ENCODE measurements at places on chromosomes 3 and 15. TPM values are rescaled to one million over a fixed set of nuclear protein-coding genes. Genes with fewer than 3 reads are reported as not detected.

DNA sequence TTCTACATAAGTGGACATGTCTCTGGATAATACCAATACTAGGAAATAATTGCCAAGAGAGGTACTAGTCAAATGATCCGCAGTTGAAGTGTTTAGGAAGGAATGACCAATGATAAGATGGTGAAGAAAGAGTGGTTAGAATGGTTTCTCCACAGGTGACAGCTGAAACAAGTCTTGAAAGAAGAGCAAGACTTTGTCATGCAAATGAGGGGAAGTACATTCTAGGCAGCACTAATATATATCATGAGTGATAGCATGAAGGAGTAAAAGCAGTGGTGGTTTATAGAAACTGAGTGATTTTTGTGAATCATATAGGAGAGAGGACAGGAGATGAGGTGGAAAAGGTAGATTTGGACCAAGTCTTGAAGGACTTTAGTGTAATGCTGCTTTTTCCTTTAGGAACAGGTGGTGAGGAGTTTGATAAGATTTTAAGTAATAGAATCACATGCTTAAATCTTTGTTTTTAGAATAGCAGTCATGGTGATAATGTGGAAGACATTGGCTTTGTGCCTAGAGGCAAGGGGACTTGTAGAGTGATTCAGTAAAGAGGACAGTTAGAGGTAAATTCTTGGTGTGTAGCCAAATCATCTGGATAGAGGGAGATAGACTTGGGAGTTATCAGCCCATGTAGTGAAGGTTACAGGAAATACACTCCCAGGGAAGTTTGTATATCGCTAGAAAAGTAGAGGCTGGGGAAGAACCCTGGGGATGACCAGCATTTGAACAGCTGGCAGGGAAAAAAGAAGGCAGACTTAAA lies 31.9 kb downstream of the SLMAP start:
- DNase-seq: peak; percentile 44

DNA sequence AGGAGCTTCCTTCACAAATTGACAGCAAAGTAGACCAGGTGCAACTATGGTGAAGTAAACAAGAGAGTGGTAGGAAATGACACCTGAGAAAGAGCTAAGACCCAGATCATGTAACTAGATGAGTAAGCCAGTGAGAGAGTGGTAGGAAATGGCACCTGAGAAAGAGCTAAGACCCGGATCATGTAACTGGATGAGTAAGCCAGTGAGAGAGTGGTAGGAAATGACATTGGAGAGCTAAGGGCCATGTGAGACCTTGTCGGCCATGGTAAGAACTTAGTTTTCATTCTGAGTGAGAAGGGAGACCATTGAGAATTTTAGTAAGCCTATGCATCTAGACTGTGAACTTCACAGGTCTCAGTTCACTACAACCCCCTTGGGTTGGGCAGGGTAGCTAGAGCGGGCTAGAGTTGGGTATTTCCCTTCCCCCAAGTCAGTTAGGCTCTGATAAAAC lies 5.4 kb upstream of the SENP7 start:
- DNase-seq: peak; percentile 32

- DNase-seq: no peak
Measured at GRCh38 chr15:39031596-39031995, 467.0 kb upstream of the RASGRP1 start.

Gene AMIGO3
- 1.0 TPM for total RNA-seq

DNA sequence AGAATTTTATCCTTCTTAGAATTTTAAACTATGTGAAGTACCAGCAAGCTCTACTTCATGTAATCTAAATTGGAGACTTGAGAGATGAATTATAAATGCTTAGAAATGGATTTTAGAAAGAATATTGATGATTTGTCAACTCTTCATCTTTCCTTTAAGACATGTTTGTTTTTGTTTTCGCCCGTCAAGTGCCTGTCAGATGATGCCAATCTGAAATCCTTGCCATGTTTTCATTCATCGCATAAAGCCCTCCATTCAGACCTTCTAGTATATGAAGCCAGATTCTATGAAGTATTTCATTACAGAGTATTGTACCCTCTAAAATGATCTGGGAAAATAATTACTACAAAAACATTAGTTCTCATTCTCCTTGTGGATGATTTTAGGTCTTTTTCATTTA lies 223.2 kb upstream of the SOX2 start:
- DNase-seq: no peak

DNA sequence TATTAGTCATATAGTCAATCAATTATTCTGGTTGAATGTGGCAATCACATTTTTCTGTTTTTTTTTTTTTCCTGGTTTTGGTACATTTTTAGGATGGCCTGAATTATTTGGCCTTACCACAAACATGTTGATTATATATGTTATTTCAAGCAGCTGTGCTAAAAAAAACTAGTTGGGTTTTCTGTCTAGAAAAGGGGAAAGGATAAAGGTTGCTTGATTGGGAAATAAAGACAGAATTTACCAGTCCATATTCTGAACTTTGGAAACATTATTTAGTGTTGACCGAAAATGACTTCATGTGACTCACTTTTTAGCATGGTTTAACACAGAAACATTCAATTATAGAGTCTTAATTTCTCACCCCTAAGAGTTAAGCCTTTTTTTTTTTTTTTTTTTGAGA lies 8.1 kb downstream of the MORF4L1 start:
- DNase-seq: no peak

GRCh38 chr15:25862472-25863110 lies 536 bp downstream of the ATP10A start:
- no peak for DNase-seq

GRCh38 chr15:66729331-66729951 lies 27.4 kb downstream of the SMAD6 start:
- peak; percentile 33 for DNase-seq

Gene CCDC54
- not detected for total RNA-seq

DNA sequence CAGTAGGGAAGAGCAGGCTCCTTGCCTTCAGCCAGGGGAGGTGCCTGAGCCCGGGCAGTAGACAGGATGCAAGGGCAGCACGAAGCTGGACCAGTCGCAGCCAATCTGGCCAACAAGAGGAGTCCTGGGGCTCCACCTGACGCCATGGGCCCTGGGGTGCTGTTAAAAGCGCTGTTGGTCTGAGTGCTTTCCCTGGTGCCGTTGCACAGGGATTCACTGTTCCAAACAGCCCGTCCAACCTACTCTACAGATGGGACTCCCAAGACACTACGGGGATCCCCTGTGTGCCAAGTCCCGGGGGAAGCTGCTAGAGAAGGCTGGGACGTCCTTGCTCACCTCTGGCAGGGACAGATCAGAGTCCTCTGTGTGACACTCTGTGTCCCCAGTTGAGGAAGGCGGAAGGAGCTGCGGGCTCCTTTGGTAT lies 632 bp downstream of the CTSH start:
- DNase-seq: no peak

DNA sequence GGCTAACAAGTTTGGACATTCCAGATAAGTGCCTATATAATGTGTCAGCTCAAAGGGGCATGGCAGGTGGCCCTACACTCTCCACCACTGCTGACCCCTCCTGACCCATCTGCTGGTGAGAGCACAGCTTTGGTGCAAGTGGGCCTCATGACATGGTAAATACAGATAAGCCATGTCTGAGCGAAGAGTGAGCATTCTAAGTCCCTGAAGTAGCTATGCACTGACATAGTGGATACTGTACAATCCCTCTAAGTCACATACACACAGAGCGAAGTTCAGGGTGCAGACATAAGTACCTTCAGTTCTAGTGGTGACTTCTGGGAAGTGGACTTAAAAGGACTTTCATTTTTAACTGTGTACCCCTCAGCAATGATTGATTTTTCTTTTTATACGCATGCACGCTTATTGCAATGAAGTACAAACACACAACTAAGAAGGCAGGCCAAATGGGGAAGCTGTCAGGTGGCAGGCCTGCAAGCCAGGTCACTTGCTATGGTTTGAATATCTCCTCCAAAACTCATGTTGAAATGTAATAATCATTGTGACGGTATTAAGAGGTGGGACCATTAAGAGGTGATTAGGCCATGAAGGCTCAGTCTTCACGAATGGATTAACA lies 41.5 kb downstream of the TBC1D2B start:
- no peak for DNase-seq

- no peak for DNase-seq
Measured at GRCh38 chr3:48441940-48442339, 1.9 kb downstream of the TMA7 start.

GRCh38 chr3:101719604-101720185 lies 4.7 kb upstream of the CEP97 start:
- no peak for DNase-seq

DNA sequence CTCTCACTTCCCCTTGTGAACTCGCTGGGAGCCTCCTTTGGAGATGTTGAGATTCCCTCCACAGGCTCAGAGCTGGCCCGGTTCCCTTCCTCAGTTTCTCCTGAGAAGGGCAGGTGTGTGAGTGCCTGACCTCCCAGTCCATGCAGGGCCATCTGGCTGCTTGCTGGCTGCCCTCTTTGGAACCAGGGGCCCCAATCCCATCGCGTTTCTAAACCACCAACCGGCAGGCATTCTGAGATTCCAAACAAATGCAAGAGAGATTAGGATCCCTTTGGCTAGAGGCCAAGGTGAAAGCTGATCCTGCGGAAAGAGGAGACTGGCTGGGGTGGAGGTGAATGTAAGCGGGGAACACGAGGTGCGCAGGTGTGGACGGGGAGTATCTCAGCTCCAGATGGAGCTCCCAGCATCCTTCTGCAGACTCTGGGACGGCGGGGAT lies 2.9 kb upstream of the PRRT3 start:
- DNase-seq: no peak

Gene AGBL1
- total RNA-seq: not detected

- DNase-seq: no peak
Measured at GRCh38 chr3:4225005-4225471, 78.1 kb upstream of the SETMAR start.

Gene AZI2
- total RNA-seq: 68.7 TPM

DNA sequence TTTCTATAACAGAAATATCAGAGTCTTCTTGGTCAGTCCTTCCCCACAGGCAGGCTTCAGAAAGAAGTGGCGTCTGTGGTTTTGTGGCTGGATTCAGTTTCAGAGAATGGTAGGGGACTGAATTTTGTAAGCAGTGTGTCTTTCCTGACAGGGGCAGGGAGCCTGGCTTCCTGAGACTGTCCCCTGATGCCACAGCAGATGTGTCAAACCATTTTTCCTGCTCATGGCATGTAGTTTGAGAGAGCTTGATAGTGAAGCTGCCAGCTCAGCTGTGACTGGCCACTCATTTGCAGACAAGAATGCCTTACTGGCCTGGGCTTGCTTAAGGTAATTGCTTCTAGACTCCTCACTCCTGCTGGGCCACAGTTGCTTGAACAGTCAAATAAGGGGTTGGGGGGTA lies 26.4 kb downstream of the LARS2 start:
- DNase-seq: no peak

Gene STXBP5L
- total RNA-seq: 0.05 TPM

GRCh38 chr3:69339760-69340159 lies 46.1 kb downstream of the FRMD4B start:
- DNase-seq: peak; percentile 28

DNA sequence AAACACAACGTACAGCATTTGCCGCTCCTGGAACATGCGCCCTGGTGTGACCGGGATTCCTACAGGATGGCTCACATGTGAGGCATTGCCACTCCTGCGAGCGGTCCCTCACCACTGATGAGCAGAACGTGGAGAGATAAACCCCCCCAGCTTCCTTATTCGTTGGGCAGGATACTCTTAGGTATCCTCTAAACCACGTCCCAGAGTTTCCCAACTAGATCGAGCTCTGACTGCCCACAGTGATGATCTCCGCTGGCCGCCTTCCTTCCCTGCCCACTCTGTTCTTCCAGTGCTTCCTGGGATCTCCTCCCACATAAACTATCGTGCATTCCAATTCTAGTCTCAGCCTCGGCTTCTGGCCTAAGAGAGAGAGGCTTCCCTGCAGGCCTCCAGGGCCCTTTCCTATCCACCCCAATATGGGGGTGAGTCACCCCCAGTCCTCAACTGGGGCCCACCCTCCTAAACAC lies 91.8 kb downstream of the TOP2B start:
- no peak for DNase-seq

Gene ALDH1L1
- total RNA-seq: not detected

DNA sequence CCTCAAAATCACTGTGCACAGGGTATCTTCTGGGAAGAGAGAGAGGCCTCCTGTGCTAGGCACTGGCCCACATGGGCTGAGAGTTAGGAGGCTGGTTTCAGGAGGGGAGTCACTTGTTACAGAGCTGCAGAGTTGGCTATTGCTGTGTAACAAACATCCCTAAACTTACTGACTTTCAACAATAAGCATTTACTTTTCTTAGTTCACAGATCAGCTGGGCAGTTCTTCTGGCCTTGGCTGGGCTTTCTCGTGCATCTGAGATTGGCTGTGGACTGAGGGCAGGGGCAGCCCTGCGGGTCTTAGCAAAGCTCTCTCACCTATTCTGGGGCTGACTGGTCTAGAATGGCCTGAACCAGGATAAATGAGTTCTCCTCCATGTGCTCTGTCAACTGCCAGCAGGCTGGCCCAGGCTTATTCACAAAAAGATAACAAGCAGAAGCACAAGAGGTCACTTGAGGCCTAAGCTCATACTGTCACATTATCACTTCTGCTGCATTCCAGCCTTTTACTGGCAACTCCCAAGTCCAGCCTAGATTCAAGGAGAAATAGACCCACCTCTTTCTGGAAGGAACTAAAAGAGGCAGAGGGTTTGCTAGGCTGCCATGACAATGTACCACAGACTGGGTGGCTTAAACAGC lies 17.2 kb upstream of the RBSN start:
- DNase-seq: no peak

Gene SPG11
- 52.1 TPM for total RNA-seq

- DNase-seq: no peak
Measured at GRCh38 chr3:159776779-159777178, 211.9 kb upstream of the IL12A start.

Gene P2RY13
- total RNA-seq: not detected

GRCh38 chr15:30062881-30063280 lies 19.9 kb upstream of the GOLGA8J start:
- DNase-seq: no peak

Gene PLA2G4F
- not detected for total RNA-seq

DNA sequence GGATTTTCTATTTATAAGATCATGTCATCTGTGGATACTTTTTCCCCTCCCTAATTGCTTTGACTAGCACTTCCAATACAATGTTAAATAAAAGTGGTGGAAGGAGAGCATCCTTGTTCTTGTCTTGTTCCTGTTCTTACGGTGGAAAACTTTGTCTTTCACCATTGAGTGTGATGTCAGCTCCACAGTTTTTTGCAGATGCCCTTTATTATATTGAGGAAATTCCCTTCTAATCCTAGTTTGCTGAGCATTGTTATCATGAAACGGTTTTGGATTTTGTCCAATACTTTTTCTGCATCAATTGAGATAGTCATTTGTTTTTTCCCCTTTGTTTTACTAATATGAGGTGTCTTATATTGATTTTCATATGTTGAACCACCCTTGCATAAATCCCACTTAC lies 19.9 kb upstream of the IL20RB start:
- peak; percentile 83 for DNase-seq

GRCh38 chr3:96756516-96756915 lies 57.9 kb upstream of the EPHA6 start:
- no peak for DNase-seq
